ENCODE measurements at places on chromosomes 16 and 17.

GRCh38 chr17:81341516-81342268 lies 46.6 kb upstream of the SLC38A10 start:
- no peak for DNase-seq

- DNase-seq = no peak
These were observed 59.4 kb downstream of the RTN4RL1 start for GRCh38 chr17:1965556-1966273.

DNA sequence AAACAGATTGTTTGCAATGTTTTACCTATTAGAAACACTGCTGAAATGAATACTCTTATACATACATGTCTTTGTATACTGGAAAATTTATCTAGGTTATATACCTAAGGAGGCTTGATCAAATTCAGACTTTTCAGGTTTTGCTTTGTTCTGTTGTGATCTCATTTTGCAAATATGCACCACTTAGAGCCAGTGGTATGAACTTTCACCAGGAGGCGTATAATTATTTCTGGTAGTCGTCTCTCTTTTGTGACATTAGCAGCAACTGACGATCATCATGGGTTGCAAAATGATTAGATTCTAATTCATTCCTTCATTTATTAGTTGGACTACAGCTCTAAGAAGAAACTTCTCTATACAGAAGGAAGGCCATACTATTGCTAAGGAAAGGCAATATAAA lies 26.9 kb downstream of the AP1G1 start:
- DNase-seq = no peak

GRCh38 chr17:59764292-59764741 lies 56.9 kb downstream of the VMP1 start:
- DNase-seq = no peak

- DNase-seq = no peak
These were observed 17.4 kb downstream of the GLIS2 start for GRCh38 chr16:4333308-4333638.

- DNase-seq = no peak
These were observed 12.8 kb downstream of the CEP95 start for GRCh38 chr17:64519601-64520000.

DNA sequence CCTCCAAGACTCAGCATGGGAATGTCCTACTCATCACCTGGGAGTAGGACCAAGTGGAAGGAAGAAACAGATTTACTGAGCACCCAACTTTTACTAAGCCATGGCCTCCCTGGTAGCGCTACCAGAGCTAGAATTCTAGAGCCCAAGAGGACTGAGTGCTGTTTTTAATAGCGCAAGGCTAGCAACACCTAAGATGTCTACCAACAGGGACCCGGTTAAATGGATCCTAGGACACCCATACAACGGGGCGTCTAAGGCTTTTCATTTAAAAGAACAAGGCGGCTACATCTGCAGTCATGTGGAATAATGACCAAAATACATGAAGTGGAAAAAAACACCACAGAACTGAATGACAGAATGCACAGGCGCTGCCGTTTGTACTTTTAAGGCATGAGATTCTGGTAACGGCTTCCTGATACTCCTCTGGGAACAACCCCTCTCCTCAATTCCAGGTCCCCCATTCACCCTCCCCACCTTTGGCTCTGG lies 5.1 kb downstream of the GGA2 start:
- no peak for DNase-seq

DNA sequence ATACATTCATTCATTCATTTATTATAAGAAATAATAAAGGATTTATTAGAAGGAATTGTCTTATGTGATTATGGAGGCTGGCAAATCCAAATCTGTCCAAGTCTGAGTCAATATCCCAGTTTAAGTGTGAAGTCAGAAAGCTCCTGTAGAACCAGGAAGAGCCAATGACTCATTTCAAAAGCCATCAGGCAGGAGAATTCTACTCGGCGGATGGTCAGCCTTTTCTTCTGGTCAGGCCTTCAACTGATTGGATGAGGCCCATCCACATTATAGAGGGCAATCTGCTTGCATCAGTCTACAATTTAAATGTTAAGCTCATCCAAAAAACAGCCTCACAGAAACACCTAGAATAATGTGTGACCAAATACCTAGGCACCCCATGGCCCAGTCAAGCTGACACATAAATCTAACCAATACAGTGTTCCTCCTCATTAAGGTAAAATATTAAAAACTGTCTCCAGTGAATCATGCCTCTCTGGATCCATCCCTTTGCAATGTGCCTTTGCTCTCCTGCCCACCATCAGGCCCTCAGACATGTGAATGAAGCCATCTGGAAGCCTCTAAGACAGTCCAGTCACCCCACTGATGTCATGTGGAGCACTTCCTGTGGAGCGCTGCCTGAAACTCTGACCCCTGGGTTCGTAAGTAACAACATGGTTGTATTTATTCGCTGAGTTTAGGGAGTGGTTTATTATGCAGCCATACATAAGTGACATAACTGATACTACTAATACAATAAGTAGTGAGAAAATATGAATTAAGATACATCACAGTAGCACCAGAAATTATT lies 69.2 kb upstream of the WSB1 start:
- DNase-seq = no peak

DNA sequence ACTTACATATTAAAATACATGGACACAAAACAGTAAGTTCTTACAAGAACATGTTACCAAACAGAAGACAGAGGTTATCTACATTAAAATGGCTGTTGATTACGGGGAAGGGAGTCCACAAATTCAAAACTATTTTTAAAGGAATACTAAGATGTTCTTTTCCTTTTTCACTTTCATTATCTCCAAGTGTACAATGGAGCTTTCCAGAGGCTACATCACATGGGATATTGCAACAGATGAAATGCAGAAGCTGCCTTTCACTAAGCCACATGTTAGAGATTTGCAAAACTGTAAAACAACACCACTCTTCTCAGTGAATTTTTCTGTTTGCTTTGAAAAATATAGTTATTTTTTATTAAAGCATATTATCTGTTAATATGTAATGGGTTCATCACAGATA lies 53.6 kb downstream of the XPO6 start:
- no peak for DNase-seq

DNA sequence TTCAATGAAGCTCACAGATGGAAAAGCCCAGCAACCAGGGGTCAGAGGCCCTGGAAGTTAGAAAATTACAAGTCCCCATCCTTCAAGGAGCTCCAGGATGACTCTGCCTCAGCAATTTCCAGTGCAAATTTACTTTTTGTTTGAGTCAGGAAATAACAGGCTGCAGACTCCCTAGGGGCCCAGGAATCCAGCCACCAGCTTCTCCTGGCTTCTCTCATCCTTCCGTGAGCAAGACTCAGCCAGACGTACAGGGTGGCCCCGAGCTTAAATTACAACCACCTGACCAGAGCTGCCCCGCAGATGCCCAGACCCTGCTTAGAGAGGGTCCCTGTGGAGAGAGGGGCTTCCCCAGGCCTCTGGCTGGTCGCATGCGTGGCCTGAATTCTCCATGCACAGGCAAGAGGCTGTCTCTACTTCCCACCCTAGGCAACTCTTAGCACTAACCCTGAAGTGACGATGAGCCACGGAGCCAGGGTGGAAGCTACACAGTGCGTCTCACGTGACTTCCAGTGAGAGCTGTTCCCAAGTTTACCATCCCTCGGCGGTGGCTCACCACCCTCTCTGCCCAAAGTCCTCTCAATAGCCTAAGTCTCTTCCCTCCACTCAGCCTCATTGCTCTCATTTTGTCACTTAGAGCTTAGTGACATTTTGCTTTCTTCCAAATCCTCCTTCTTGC lies 27.1 kb downstream of the GPR142 start:
- no peak for DNase-seq

DNA sequence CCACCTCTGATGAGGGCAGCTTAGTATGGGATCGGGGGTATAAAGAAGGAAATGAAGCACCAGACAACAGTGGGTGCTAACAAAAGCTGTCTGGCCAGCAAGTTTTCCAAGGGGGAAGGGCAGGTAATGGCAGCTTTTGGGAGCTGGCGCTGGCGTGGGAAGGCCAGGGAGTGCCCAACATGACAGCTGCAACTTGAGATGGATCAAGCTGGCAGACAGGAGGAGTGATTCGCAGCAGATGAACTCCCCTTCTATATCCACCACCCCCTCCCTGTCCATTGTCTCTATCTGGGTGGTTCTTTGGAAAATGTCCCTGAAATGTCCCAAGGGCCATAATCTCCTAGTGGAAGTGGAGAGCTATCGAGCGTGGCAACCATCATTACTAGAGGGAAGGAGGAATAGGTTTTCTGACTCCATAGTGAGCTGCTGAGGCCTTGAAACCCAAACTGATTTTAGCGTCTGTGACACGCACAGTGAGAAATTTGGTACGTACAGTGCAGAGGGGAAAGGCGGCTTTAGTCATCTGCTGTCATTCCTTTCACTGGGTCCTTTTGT lies 4.8 kb upstream of the INPP5K start:
- DNase-seq = no peak

- peak; percentile 9 for DNase-seq
These were observed 240.3 kb upstream of the GSE1 start for GRCh38 chr16:85372627-85373372.

- DNase-seq = no peak
These were observed 1.5 kb downstream of the MGAT5B start for GRCh38 chr17:76869496-76870376.

- DNase-seq = no peak
These were observed 55.9 kb downstream of the ZDHHC7 start for GRCh38 chr16:84955427-84955826.

DNA sequence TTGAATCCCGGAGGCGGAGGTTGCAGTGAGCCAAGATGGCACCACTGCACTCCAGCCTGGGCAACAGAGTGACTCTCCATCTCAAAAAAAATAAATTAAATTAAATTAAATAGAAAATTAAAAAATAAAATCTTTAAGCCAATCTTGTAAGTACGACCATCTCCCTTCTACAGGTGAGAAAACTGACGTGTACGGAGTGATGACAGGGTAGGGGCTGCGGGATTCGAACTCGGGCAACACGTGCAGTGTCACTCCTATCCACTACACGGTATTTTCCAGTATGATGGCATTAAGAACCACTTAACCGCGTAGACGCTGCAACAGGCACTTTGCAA lies 762 bp downstream of the WDR59 start:
- no peak for DNase-seq

DNA sequence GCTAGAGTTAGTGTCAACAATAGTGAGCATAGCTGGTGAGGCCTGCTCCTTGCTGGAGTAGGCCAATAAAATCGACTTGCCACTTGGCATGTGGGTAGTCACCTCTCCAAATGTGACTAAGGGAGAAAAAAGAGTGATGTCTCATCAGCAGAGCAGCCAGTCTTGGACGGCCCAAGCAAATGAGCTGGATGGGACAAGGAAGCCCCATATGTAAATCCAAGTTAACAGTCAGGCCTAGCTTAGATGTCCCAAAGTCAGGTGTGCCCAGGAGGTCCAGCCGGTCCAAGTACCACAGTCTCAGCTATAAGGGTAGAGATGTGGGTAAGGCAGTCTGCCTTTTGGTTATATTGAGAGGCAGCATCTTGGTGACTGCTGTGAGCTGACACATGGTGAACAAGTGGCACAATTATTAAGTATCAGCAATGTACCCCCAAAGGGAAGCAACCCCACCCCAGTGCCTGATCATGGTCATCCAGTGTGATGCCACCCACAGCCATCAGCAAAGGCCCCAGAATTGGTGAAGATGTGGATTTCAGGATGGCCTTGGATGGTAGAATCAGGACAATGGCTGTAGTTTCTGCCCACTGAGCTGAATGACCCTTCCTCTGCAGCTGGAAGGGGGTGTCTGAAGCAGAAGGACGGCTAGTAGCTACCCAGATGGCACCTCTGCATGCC lies 83.4 kb downstream of the TNFRSF13B start:
- no peak for DNase-seq

DNA sequence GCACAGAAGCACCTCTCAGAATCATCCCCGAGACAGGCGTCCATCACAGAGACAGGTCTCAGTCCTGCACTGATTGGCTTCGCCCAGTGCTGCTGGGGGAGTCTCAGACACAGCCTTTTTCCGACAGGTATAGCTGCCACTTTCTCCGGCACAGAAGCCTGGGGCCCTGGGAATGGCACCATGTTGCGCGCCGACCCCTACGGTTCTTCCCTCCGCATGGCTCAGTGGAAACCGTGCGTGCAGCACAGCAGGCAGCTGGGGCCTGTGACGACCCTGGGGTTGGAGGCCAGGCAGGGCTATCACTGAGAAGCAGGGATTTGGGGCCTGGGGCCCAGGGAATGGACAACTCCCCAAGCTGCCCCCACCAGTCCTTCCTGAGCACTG lies 29.7 kb upstream of the CDH15 start:
- DNase-seq = no peak

DNA sequence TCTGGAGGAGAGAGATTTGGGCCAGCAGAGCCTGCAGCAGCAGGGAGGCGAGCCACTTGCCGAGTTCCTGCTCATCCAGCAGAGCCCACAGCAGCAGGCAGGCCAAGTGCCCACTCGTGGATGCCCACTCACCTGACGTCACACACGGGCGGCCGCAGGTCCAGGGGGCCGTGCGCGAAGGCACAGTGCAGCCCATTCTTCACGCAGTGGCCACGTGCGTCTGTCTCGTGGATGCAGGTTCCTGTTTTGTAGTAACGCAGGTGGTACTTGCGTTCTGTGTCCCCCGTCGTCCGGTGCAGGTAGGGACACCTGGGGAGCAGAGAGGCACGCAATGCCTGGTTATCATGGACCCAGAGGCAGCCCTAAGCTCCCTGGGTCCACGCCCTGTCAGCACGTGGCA lies 11.5 kb downstream of the UNKL start:
- no peak for DNase-seq

DNA sequence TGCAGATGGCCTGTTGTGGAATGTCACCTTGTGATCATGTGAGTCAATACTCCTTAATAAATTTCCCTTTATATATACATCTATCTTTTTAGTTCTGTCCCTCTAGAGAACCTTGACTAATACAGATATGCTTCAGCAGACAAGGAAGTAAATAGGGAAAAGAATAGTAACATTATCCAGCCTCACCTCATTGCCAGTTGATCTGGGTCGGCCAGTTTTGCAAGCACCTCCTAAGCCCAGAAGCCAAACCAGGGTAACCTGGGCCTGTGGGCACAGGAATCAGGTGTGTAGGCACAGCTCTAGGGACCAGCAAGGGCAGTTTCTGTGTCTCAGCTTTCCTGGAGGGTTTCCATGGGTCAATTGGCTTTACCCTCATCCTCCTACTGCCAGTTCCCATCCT lies 11.9 kb upstream of the CCL17 start:
- no peak for DNase-seq

GRCh38 chr17:47643116-47643515 lies 6.6 kb upstream of the KPNB1 start:
- DNase-seq = no peak

- DNase-seq = no peak
These were observed 16.5 kb upstream of the MEAK7 start for GRCh38 chr16:84520725-84521496.

GRCh38 chr17:40550608-40551007 lies 14.7 kb downstream of the CCR7 start:
- DNase-seq = no peak

- DNase-seq = no peak
These were observed 451.3 kb downstream of the PMP22 start for GRCh38 chr17:14813649-14814370.

Data from activated CD4-positive, alpha-beta T cell treated with anti-CD3 and anti-CD28 coated beads for 24 hours (primary cell).